ENCODE measurements at places on chromosomes 7 and 10.

- no peak for DNase-seq
Observed at GRCh38 chr10:31383810-31384588, 65.0 kb downstream of the ZEB1 start.

DNA sequence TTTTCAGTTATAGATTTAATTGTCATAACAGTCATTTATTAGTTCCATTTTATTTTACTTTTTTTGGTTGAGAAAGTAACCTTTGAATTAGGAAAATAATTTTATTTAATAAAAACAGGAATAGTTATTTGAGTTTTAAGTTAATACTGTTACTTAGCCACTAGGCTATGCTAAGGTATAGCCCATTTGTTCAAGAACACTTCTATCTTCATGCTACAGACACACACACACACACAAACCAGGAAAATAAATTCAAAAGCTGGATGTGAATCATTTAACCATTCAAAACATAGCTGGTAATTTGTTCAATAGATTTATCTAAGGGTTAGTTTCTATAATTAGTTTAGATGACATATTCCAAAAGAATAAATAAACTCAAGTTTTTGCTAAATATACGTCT is 148.4 kb downstream of the RNF133 start:
- no peak for DNase-seq

- no peak for DNase-seq
Observed at GRCh38 chr7:116652793-116653192, 19.2 kb upstream of the MET start.

GRCh38 chr7:16934722-16935340 is 53.0 kb upstream of the AGR3 start:
- DNase-seq, result no peak

DNA sequence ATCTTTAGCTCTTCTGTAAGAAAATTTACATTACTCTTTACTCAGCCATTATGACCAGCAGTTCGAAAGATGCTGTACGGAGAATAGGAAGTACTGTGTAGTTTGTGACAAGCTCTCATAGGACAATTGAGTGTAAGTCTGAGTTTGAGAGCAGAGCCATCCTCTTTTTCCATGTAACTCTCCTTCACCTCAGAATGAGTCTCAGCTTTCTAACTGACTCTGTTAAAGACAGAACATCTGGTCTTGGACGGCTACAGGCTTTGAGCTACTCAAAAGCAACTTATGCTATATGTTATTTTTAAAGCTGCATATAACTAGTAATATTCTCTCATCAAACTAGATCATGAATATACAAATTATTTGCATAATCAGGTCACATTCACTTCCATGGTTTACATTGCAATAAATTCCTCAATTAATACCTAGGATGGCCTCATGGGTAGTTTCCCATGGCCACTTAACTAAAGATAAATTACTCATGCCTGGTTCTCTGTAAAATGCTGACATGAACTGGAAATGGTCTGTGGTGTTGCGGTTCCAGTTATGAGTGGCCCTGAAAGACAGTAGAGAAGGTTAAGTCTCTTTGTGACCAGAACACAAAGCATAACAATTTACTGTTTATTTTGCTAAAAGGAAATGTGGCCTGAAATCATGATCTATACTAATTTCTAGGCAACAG is 358.7 kb downstream of the PHF14 start:
- DNase-seq, result no peak

- no peak for DNase-seq
Observed at GRCh38 chr7:99111591-99111990, 32.3 kb downstream of the SMURF1 start.

DNA sequence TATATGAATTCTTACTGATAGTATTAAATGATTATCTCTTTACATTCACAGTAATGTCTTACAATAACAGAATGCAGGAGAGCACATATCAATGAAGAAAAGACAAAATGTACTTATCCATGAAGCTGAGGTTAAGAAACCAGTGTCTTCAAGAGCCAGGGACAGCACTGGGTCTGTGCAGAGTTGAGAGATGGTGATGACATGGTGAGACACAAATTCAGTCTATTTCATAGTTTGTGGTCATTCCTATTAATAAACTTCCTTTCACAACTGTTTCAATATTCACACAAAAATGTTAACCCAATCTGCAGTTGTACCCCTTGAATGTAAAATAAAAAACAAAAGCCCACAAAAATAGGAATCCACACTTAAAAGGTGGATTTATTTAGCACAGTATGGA is 5.3 kb upstream of the MAGI2 start:
- no peak for DNase-seq

Measured in activated effector memory CD4-positive, alpha-beta T cell treated with Interleukin-2 at 50 U/mL for 16 hours (primary cell).